ENCODE measurements at places on chromosomes 6 and 20. TPM values are rescaled to one million over a fixed set of nuclear protein-coding genes. Genes with fewer than 3 reads are reported as not detected.
A peak's percentile ranks its signal among the peaks of the same experiment; 100 is the strongest.

Gene OR14J1
- not detected for total RNA-seq

Gene C6orf47
- 16.9 TPM for total RNA-seq

DNA sequence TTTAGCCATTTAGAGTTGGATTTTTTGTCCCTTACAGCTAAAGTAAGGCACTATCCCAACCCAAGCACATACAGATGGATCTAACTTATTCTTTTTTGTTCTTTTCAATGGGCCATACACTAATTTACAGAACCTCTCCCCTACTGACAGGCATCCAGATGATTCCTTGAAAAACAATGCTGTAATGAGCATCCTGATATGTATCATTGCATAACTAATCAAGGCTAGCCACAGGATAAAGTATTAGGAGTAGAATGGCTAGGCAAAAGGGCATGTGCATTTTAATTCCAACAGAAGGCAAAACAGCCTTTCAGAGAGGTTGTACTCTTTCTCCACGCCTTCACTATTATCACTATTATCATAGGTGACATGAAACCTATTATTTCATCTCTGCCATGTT is 54.1 kb downstream of the ELOVL5 start:
- H3K27ac ChIP-seq, result no peak overlapping the region
- no peak overlapping the region for H3K4me3 ChIP-seq
- peaks cover 12% of the 10 kb centered on the region for H3K36me3 ChIP-seq
- DNase-seq, result no peak
- H3K4me1 ChIP-seq, result peaks cover 60% of the 10 kb centered on the region

DNA sequence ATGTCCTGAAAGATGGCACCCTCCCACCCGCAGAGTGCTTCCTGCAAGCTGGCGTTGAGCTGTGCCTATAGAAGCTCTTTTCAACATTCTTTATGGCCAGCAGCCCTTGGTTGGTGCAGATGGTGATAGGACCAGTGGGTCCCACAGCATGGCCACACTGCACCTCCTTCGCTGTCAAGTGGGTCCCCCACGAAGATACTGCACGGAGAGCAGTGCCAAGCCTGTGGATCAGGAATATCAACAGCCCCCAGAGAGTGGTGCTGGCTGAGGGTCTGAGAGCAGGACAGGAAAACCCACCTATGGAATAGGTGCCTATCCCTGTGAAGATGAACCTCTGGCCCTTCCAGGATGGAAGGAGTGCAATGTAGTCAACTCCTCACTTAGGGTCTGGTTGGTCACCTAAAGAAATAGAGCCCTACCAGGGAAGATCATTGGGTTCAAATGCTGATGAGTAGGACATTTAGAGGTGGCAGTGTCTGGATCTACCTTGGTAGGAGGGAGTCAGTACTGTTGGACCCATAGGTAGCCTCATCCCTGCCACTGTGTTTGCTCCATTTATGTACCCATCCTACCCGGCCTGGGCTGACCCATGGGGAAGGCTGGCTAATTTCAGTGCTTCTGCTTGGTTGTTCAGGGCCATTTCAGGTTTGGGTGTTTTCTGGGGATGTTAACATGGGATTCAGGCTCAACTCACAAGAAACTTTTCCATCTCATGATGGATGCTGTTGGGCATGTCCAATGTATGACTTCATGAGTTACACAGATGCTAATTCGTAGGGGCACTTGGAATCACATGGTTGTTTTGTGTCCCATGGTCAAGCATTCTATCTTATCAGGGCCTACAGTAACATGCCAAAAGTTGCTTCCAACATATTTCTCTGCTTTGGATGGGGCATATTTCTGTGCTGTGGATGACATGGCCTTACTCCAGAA is 33.4 kb upstream of the MICB start:
- H3K27me3 ChIP-seq, result no peaks in the 10 kb centered on the region
- no peak overlapping the region for H3K27ac ChIP-seq
- peak overlapping the region; percentile 70 for H3K4me3 ChIP-seq
- H3K4me1 ChIP-seq, result peaks cover 32% of the 10 kb centered on the region

DNA sequence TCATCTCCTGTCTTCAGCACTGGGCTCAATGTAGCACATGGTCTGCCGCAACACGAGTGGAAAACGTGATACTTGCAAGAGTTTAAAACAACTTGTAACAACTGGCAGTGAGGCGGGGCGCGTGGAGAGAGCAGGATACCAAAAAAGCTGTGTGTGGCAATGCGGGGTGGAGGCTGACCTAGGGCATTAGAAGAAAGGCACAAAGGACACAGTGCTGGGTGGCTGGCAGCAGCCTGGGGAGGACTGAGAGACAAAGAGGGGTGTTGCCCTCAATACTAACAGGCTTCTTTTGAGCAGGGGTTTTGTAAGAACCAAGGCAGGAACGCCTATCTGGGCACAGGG is 1.5 kb upstream of the GFOD1 start:
- H3K4me1 ChIP-seq, result peaks cover 46% of the 10 kb centered on the region
- H3K27ac ChIP-seq, result peak overlapping the region; percentile 98
- DNase-seq, result no peak
- no peaks in the 10 kb centered on the region for H3K27me3 ChIP-seq

Data from left ventricle myocardium inferior (tissue), 1 donor.